ENCODE measurements at places on chromosomes 3 and 15.

DNA sequence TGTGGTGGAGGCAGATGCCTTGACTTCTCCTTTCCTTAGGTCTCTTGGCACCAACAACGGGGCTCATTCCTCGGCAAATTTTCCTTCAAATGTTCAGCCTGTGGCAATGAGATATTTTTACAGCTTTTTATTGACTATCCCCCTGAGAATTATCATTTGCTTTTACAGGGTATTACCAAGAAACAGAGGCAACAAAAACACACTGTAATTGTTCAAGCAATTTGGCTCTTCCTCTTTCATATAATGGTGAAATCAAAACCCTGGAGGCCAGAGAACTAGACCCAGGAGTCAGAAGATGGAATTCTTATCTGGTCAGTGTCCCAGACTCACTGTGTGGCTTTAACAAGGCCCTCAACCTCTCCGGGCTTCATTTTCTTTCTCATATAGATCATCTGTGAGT, 40.1 kb downstream of the TRIM42 start:
- DNase-seq = no peak

DNA sequence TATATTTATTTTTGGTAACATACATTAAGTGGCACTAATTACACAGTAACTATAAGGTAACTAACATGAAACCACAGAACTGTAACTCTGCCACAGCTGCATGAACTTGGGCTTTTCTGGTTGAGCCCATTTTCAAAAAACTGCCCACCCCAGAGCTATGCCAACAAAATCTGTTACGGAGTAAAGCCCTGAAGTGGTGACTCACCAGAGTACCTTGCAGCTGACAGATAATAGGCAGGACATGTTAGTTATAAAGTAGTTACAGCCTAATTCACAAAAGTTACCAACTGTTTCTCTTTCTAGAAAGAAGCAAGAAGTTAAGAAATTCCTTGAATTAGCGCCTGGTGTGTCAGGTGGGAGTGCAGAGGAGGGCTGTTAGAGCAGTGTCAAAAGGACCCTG, 1.5 kb upstream of the GPX1 start:
- no peak for DNase-seq

DNA sequence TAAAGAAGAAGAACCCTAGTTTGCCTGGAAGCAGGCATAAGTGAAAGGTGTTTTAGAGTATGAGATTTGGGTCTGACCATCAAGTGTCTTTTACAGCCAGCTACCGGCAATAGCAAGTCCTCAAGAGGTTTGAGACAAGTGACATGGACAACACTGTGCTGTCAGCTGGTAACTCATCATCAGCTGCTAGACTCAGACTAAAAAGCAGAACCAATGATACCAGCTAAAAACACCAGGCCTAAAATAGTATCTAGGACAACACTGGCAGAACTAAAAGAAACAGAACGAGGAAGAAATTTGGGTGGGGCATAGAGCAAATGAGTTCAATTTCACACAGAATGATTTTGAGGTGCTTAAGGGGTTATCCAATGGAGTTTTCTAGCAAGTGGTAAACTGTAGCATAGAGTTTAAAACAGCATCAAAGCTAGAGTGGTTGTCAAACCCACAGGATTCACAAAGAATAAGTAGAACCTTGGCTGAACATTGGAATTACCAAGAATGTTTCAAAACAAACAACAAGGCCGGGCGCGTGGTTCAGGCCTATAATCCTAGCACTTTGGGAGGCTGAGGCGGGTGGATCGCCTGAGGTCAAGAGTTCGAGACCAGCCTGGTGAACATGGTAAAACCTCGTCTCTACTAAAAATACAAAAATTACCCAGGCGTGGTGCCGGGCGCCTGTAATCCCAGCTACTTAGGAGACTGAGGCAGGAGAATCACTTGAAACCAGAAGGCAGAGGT, 3.9 kb downstream of the CIAO2A start:
- peak; percentile 80 for DNase-seq

DNA sequence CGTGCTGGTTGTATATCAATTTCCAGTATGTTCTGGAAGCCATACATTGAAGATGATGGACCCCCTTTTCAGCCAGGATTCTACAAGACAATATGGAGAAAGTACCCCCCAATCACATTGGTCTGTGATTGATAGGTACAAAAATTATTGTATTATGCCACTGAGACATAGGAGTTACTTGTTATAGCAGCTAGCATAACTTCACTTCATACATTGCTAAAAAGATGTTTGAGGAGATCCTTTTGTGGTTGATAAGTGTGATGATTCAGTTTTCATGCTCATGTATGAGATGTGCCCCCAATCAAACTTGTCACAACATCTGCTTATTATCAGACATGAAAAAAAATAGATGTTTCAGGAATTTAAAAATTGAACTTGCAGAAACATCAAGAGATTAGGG, 66.0 kb downstream of the GPD1L start:
- no peak for DNase-seq

- no peak for DNase-seq
Measured at GRCh38 chr3:74009961-74010844, 385.5 kb upstream of the PDZRN3 start.

DNA sequence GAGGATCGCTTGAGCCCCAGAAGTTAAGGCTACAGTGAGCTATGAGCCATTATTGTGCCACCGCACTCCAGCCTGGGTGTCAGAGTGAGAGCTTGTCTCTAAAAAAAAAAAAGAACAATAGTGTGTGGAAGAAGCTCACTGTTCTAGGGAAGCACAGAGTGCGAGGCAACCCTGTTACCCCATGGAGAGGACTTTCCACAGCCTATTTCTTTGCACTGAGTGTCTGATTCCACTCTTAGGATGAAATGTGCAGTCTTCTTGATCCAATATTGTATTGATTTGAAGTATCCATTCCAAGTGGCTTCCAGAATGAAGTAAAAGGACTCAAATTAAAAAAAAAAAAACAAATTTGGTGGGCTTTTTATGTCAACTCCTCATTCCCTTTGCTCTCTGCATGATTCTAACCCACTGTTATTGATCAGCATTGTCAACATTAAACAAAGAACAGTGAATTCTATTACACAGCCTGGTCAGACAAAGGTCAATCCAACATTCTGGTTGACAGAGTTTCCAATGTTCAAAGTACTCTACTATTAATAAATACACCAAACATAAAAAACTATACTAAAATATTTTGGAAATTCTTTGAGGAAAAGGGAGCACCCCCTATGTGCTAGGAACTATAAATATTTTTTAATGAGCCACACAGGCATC, 150.2 kb upstream of the PTPRG start:
- DNase-seq = no peak

DNA sequence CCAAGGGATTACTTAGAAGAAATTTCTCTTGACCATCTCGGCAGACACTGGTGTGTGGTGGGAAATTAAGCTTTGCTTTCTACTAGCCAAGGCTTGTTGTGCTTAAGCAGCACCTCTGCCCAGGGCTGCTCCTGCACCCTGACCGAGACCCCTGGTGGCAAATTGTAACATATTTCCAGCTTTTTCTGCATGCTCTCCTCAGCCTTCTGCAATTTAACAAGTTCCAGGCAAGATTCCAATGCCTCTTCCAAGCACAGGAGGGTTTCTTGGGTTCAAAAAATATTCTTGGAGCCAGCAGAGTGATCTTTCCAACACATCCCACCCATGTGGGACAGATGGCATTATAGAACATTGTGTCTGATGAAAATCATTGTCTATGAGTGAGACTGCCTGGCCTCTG, 210.5 kb downstream of the CLSTN2 start:
- DNase-seq = no peak

DNA sequence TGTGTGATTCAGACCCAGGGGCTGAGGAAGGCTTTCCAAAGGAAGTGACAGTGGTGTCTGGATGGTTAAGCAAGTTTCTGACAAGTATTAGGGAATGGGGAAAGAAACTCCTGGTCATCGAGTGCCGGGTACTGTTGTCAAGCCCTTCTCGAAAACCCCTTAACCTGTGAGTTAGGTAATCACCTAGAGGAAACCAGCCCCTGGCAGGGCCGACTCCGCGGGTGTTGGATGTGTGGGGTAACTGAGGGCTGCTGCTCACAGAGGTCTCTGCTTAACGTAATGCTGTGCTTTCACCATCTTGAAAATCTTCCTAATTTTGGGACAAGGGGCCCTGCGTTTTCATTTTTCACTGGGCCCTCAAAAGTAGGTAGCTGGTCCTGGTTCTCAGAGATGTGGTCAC, 67.0 kb downstream of the SMAD6 start:
- DNase-seq = no peak

- DNase-seq = no peak
Measured at GRCh38 chr15:75416584-75416983, 34.9 kb downstream of the SIN3A start.

GRCh38 chr3:137948400-137949072, 61.4 kb upstream of the CLDN18 start:
- no peak for DNase-seq

- DNase-seq = no peak
Measured at GRCh38 chr3:156741935-156742334, 67.5 kb downstream of the TIPARP start.

- DNase-seq = no peak
Measured at GRCh38 chr3:44963571-44964325, 12.2 kb downstream of the ZDHHC3 start.

DNA sequence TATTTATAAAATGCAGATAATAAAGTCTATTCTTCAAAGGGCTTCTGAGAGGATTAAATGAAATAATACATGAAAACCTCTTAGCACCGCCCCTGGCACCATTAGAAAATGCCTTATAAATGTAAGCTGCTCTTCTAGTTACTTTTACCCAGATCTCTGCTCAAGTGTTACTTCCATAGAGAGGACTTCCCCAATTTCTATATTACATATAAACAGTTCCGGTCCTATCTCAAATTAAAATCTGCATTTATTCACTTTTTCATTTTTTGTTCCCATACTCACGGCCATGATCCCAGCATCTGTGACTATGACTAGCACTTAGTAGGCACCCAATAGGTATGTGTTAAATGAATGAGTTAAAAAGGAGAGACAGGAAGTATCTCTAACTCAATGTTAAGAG, 890.9 kb upstream of the CFAP20DC start:
- no peak for DNase-seq

DNA sequence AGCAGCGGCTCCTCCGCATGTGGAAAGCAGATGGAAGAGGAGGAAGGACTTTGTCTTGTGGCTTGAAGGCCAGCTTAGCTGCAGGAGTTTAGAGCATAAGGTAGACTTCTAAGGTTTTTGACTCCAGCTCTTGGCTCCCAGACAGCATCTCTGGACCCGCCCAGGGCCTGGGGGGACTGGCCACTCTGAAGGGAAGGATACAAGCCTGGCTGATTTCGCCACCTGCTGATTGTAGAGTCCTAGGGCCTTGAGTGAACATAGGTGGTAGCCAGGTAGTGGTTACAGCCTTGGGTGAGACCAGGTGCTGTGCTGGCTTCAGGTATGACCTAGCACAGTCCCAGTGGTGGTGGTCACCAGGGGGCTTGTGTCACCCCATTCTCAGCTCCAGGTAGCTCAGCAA, 48.4 kb upstream of the RPL35A start:
- no peak for DNase-seq

- DNase-seq = no peak
Measured at GRCh38 chr15:101329867-101330380, 34.9 kb upstream of the SNRPA1 start.

DNA sequence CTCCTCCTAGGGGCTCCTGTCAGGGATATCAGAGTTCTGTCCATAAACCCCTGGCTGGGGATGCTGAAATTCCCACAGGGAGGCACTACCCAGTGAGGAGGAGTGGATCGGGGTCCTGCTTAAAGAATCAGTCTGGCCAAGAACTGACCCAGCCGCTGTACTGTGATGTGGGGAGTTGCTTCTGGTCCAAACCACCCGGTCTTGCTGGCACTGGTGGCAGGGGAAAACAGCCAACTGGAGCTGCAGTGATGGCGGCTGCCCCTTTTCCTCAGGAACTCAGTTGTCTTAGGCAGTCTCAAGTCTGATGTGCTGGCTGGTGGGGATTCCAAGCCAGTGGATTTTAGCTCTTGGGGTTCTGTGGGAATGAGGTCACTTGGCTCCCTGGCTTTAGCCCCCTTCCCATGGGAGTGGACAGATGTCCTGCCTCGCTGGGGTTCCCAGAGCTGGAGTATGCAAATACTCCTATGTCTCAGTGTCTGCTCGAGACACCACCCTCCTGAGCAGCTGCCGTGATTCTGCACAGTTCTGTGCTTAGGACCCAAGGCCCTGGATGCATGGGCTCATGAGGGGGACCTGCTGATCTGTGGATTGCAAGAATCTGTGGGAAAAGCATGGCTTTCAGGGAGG, 97.1 kb downstream of the SLC25A26 start:
- no peak for DNase-seq

DNA sequence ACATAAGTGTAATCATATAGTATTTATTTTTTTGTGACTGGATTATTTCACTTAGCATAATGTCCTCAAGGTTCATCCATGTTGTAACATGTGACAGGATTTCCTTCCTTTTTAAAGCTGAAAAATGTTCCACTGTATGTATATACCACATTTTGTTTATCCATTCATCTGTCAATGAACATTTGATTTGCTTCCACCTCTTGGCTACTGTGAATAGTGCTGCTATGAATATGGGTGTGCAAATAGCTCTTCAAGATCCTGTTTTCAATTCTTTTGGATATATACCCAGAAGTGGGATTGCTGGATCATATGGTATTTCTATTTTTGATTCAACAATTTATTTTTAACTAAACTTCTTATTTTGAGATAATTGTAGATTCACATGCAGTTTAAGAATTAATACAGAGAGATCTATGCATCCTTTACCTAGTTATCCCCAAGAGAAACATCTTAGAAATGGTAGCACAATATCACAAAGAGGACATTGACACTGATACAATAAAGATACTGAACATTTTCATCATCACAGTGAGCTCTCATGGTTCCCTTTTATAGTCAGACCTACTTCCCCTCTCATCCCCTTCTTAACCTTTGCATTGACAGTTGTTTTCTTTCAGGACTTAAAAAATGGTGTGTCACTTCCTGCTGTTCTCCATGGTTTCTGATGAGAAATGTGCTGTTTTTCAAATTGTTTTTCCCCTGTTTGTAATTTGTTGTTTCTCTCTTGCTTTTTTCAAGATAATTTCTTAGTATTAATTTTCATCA, 90.1 kb downstream of the SATB1 start:
- DNase-seq = peak; percentile 78

GRCh38 chr15:67838789-67839332, 984 bp downstream of the RNU6-1 start:
- no peak for DNase-seq

DNA sequence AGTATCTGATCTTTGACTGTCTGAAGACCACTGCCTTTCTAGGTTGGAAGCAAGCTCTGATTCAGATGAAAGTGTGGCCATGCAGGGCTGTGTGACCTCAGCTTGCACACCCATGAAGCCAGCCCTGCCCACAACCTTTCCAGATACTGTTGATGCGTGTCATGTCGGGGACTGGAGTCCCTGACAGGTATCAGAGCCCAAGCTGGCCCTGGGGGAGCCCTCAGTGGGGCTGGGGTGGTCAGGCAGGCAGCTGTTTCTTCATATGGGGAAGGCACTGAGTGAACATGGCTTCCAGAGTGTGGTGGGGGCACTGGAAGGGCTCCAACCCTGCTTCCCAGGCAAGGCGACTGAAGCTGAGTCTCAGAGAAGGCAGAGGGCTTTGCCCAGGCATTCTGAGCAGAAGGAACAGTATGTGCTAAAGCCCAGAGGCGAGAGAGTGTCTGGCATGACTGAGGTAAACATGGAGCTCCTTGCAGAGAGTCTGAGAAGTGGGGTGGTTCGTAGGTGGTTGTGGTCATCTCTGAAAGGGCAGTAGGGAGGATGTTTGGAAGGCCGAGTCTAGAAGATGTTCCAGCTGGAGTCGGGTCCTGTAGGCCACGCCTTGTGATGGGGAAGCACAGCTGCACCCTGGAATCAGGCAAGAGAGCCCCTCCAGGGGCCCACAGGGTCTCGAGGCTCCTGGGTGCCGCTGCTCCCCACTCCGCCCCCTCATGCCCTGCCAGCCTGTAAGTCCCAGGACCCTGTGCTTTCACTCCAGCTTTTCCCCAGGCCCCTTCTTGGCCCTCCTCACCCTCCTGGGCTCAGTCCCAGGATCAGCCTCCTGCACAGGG, 122.2 kb downstream of the EEFSEC start:
- no peak for DNase-seq

Data from KBM-7 (cell line).